ENCODE measurements at places on chromosomes 2 and 18.

DNA sequence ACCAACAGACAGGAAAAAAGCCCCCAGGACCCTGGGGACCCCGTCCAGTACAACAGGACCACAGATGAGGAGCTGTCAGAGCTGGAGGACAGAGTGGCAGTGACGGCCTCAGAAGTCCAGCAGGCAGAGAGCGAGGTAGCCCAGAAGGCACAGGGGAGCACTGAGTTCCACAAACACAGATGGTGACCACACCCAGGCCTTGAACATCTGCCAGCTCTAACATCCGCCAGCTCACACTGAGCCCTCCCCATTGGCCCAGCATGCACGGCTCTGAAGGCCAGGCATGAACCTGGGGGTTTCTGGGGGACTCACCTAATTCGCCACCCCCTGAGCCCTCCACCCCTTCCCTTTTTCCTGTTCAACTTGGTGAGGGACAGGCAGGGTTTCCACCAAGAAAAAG lies 25.6 kb upstream of the PRLH start:
- no peak for DNase-seq

GRCh38 chr2:174606336-174606735 lies 8.7 kb upstream of the WIPF1 start:
- peak; percentile 73 for DNase-seq

DNA sequence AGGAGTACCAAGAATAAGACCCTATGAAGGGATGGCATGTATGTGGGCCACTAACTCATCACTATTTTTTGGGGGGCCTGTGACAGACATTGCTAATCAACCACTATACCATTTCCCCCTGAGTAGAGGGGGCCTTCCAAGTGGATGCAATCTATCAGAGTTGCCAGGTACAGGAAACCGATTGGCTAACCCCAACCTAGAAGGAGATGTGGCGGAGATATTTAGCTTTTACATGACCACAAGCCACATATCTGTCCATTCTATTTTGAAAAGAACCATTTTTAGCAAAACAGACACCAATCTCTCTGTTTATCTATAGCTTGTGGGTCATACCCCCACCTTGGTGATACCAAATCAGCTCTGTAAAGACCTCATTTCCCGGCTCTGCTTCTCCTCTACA lies 51.0 kb downstream of the PAX8 start:
- DNase-seq = no peak

DNA sequence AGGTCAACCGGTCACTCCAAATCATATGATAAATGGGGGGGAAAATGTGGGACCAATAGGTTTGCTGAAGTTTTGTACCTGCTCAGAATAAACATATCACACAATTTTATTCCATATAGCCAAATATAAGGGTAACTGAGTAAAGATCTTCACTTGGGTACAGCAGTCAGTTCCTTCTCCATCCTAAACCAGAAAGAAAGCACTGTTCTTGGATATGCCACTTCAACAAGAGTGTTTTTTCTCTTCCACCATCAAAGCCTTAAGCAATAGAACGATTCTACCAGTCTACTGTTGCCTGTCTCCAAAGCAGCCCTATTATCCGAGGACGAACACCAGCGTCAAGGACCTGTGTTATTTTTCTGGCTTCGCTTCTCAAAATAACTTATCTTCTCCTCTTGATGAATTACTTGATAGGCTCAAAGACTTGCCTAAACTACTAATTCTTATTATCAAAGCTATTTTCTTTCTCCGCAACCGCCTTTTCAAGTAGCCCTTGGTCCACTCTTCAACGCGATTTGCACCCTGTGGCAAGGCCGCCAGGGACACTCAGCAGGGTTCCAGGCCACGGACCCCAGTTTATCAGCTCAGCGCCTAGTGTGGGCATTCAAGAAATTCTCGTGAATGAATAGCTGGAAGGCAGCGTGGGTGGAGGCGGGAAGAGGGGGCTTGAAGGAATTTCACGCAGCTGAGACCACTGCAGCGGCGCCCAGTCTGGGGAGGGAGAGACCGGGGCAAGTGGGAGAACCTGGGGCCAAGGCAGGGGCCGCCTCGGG lies 646 bp downstream of the ALS2 start:
- DNase-seq = no peak

- DNase-seq = no peak
Measured at GRCh38 chr2:105406221-105406620, 7.4 kb upstream of the FHL2 start.

- DNase-seq = peak; percentile 84
Measured at GRCh38 chr2:26033270-26033817, 540 bp upstream of the RAB10 start.

GRCh38 chr2:132979339-132980093 lies 309.5 kb upstream of the LYPD1 start:
- DNase-seq = no peak
